ENCODE measurements at places on chromosomes 11 and 22.

GRCh38 chr11:8111636-8112035 lies 30.6 kb downstream of the TUB start:
- DNase-seq: no peak

DNA sequence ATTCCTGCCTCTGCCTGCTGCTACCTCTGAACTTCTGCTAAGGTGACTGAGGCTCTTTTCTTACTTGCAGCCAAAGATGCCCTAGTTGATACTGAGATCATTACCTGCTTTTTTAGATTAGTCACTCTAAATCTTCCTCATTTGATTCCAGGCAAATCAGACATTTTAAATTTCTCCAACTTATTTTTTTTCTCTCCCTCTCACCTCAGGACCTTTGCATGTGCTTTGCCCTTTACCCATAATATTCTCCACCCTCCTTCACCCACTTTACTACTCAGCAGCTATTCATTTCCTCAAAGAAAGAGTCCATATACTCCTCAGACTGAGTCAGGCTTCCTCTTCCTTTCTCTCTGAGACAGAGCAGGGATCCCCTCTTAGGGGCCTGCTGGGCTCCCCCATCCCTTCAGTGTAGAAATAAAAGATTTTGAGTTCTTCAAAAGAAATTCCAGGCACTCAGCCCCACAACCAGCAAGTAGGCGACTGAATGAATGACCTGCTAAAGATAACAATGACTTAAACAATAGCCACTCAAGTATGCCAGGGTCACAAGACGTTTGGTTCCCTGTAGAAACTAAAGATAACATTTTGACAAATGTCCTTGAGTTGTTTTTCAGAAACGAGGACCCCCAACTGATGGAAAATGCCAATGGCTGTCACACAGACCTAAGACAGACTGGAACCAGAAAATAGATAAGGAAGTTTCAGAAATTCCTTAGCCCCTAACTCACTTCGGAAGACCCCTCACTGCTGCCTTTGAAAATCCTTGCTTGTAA lies 104.2 kb downstream of the MTNR1B start:
- no peak for DNase-seq

DNA sequence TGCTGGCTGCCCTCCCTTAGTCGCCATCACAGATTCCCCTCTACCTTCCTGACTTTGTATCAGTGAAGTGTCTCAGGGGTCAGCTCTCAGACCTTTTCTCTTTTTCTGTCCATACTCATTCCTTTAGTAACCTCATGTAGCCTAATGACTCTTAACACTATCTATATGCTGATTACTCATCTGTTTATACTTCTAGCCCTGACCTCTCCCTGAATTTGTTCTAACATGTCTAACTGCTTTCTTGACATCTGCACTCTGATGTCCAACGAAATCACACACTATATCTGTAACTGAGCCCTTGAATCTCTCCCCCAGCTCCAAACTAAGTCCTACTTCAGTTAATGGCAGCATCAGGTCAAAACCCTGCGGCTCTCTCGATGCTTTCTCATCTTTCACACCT lies 135.8 kb upstream of the TIMP3 start:
- DNase-seq: no peak

DNA sequence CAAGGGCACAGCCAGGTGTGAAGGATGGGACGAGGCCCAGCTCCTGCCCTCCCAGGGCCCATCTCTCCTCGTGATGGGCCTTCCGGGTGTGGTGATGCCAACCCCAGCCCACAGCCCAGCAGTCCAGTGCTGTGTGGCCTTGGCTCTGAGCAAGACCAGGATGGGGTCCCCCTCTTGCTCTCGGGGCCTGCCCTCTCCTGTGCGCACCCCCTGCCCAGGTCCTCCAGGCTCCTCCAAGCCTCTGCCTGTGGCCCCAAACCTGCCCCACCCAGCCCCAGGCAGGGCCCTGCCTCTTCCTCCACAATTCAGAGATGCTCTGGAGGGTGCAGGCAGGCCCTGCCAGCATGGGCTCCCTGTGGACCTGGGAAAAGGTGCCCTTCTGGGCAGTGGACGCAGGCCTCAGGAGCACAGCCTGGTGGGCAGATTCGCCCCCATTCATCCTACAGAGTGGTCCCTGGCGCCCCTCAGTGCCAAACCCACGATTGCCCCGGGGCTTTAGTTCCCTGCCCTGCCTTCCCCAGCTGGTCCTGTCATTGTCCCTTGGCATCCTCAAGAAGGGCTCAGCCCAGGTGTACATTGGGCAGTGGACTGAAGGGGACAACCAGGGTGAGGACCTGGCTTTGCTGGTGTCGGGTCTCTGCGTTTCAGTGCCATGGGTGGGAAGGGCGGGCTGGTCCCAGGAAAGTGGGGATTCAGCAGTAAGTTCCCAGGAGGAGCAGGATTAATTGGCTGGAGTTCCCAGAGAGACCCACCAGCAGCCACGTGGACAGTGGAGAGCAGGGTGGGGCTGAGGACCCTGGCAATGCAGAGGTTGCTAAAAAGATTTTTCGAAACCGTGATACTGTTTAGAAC lies 19.8 kb downstream of the EIF1AD start:
- no peak for DNase-seq

- no peak for DNase-seq
Measured at GRCh38 chr22:20437613-20438426, at the start of gene SCARF2. SCARF2 (minus strand) TSS chr22:20437825; CDS start chr22:20437754, 71 bp downstream.

DNA sequence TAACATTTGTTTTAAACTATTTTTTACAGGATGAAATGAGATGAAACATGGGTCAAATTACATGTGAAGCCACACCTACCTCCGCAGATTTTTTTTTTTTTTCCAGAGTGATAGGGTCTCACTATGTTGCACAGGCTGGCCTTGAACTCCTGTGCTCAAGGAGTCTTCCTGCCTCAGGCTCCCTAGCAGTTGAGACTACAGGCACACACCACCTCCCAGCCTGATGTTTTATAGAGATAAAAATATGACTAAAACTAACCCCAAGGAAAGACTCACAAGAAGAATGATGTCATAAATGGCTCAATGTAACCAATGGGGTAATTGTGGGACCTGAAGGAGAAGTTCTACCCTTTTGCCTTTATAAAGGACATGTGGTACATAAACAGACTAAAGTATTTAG lies 52.3 kb upstream of the SOX6 start:
- no peak for DNase-seq

- DNase-seq: no peak
Measured at GRCh38 chr11:17865765-17866428, 131.3 kb downstream of the KCNC1 start.

DNA sequence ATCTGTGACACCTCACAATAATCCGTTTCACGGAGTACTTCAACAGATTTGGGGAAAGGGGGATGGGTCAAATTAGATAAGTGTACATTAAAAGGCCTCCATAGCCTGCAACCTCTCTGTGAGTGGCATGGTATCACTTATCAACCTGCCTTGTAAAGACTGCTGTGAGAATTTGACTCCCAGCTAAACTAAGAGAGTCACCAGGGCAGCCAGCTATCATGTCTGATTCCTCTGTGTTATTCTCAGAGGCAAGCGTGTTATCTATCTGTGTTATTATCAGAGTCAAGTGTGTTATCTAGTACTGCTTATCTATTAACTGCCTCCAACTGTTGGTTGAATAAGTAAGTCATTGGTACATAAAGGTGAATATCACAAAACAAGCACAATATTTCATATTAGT lies 4.1 kb upstream of the FAM83F start:
- no peak for DNase-seq

DNA sequence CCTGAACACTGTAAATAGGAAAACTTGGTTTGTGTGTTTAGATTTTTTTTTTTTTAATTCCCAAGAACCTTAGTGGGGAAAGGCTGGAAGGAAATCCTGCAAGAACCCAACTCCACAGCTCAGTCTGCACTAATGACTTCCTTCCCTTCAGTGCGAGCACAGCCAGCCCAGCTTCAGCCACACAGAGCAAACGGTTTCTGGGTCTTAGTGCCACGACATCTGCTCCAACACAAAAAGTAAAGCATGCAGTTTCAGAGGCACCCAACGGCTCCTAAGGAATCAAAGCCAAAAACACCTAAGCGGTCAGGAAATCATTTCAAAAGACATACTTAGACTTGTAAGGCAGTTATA lies 236.1 kb downstream of the TTC28 start:
- no peak for DNase-seq

DNA sequence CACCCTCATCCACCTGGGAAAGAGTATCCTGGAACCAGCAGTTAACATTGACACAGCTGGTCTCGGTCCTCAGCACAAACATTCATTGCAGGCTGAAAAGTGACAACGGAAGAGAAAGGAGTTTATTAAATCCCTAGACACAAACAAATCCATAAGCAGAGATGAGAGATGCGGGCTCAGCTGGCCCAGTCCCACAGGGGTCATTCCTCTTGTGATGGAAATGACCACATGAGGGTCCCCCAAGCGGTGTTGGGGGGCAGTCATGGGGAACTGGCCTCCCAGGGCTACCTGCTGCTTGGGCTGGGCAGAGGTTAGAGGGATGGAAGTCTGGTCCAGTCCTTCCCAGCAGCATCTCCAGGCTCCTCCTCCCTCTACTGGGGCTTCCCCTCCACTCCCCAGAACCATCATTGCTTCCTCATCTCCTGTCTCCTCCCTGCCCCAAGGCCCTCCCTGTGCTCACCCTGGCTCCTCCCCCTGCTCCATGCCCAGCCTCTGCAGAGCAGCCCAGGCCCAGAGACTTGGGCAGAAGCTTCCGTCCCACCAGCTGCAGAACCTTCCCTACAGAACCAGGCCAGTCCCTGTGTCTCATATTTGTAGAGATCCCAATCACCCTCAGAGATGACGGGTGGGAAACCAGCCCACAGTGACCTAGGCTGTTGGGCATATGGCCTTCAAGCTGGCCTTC lies 5.4 kb upstream of the IGLL5 start:
- DNase-seq: peak; percentile 0

DNA sequence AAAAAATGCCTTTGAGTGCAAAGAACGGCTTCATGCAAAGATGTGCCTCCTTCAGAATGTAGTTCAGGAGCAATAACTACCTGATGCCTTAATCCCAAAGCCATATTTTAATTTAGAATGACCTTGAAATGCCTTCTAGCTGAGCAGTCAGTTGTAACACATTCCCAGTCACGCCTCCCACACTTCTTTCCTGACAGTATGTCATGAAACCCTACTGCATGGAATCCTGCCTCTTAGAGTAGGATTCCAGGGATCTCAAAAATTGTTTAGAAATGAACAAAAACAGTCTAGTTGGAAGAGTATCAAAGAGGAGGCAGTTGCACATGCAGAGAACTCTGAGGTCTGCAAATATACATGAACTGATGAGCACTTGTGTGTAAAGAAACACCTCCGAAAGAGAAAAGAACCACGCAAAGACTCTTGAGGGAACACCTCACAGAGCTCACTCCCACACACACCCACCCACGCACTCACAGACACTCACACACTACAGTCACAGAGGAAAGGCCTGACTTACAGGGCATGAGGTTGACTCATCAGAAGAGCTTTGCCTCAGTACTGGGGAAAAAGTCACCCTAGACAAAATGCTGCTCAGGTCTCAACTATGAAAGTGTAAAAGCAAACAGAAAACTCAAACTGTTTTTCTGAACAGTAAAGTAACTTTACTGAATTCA lies 77.4 kb downstream of the GGTLC2 start:
- no peak for DNase-seq

DNA sequence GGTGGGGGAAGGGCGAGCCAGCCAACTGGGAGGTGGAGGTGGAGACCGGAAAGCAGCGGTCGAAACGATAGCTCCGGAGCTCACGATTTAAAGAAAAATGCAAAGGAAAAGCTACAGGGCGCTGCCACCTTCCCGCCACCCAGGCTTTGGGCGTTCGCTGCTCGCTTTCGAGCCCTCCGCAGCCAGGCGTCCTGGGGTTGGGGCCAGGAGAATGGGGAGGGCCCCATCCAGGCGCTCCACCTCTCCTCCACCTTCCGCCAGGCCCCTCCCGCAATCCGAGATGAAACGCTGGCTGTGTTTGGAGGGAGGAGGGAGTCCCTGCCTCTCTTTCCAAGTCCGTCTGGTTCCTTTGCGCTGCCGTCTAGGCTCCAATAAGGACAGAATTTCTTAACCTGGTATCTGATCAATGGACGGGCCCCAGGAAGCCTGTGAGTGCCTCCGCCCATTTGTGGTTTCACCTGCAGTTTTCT lies 483 bp upstream of the ABTB2 start:
- peak; percentile 62 for DNase-seq

- no peak for DNase-seq
Measured at GRCh38 chr11:44529895-44530412, 35.5 kb upstream of the CD82 start.
